ENCODE measurements at places on chromosomes 1 and 21.
A peak's percentile ranks its signal among the peaks of the same experiment; 100 is the strongest.

DNA sequence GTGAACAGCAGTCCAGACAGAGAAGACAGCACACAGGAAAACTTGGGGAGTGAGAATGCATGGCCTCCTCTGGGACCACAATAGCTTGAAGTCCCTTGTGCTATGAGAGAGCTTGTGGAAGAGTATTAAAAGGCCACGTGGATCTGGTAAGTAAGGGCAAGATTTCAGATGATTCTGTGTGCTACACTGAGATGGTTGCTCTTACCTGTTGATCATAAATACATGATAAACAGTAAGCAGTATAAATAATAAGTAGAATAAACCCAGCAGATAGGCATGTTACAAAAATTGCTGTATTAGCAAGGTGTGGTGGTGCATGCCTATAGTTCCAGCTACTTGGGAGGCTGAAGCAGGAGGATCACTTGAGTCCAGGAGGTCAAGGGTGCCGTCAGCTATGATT lies 150.4 kb upstream of the ZC3H11B start:
- no peak for DNase-seq

DNA sequence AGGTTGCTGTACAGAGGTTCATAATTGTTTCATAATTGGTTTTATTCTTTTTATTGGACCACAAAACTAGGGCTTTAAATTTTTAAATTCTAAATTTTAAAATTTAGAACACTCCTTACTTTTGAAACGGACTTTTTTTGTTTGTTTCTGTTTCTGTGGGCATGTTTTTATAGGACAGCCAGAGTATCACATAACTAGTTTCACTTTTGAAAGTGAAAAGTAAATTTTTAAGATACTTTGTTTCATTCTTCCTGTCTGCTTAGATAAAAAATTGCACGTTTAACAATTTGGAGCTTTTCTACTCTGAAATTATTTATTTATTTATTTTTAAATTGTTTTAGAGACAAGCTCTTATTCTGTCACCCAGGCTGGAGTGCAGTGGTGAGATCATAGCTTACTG lies 29.7 kb downstream of the MDM4 start:
- no peak for DNase-seq

DNA sequence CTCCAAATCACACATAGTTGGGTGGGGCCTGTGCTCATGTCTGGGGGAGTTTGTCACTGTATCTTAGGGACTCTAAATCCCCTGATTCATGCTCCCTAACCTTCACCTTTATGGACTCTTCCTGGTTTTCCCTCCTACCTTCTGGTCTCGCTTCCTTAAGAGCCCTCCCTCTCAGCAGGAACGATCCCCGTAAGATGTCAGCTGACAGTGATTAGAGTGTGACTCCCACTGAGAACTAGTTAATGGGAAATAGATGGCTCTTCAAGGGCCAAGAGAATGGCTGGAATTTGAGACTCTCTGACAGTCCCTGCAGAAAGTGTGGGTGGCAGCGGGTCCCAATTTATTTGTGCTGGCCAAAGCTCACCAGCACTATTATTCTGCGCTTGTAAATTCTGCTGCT lies 22.0 kb downstream of the LYPD8 start:
- no peak for DNase-seq

DNA sequence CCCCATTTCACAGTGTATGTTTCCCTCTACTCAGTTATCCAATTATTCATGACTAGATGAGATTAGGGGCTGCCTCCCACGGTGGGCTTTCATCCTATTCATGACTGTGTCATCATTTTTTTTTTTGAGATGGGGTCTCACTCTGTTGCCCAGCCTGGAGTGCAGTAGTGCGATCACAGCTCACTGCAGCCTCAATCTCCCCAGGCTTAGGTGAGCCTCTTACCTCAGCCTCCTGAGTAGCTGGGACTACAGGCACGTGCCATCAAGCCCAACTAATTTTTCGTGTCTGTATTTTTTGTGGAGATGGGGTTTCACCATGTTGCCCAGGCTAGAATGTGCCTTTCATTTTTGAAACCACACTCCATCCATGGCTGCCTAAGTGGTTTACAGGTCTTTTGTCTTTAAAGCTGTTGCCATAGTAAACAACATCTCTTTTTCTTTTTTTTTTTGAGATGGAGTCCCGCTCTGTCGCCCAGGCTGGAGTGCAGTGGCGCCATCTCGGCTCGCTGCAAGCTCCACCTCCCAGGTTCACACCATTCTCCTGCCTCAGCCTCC lies 60.0 kb downstream of the PIK3CD start:
- DNase-seq = no peak

- DNase-seq = no peak
These were observed 54.4 kb downstream of the NIBAN1 start for GRCh38 chr1:184919892-184920291.

DNA sequence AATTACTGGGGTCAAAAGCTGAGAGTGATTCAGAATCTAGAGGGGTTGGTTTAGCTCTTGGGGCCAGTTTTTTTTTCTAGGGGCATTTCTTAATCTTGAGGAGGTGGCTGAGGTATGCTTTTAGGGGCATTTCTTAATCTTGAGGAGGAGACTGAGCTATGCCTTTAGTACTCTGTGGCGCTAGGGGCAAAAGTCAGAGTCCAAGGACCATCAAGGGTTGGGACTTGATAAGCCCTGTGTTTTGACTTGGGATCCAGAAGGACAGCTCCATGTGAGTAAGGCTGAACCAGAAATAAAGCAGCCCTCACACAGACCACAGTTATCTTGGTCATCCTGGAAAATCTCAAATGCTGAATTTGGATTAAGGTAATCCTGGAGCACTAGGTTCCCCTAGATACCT lies 3.9 kb upstream of the CNIH3 start:
- no peak for DNase-seq

DNA sequence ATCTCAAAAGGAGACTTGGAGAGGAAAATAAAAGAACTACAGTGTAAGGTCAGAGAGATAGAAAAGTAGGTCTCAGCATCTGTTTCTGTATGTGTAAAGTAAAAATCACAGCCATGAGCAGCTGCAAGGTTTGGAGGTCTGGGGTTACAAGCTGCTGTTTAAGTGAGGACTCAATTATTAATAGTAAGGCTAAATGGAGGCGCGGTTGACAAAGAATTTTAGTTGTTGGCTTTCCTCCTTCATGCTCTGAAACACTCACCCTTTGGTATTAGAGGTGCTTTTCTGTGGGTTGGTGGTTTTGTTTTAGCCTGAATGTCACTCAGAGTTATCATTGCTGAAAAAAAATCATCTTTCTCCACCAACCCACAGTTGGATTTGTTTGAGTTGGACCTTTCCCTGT lies 59.8 kb upstream of the HAO2 start:
- no peak for DNase-seq

DNA sequence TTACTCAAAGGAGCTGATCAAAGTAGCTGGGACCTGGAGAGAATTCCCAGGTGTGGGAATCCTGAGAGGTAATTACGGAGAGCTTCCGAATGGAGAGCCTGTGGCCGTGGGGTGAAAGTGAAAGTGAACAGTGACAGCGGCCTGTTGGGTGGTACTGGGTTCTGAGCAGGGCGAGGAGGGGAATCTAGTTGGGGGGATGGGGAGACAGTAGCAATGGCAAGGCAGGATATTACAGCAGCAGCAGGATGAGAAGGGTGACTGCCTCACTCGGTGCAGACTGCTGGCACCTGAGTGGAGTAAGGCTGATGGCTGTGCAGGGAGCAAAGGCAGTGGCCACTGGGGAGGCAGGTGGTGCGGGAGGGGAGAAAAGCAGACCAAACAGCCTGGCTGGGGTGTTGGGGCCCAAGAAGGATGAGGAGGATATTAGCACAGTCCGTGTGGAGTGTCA lies 70.3 kb upstream of the PRDX6 start:
- no peak for DNase-seq

DNA sequence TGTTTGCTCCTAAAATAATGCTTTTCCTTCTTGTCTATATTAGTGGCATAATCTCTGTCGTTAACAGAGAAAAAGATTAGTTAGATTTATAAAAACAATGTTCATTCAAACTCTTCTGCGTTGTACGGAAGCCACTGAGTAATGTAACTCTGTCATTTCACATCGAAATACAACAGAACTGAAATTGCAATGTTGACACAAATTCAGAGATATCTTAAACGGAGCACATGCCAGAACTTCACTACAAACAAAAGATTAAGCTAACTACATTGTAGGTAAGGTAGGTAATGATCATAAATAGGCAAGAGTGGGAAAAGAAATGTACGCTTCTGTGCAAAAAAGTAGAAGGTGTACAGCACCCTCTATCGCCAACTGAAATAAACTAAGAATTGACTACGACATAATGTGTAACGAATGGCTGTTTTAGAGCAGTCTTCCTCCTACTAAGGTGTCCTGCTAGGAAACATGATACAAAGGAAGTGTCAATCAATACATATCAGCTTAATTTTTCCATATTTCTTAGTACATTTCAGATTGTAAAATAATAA lies 56.6 kb downstream of the PCNX2 start:
- DNase-seq = no peak

GRCh38 chr1:191760016-191760415 lies 398.2 kb upstream of the RGS18 start:
- no peak for DNase-seq

DNA sequence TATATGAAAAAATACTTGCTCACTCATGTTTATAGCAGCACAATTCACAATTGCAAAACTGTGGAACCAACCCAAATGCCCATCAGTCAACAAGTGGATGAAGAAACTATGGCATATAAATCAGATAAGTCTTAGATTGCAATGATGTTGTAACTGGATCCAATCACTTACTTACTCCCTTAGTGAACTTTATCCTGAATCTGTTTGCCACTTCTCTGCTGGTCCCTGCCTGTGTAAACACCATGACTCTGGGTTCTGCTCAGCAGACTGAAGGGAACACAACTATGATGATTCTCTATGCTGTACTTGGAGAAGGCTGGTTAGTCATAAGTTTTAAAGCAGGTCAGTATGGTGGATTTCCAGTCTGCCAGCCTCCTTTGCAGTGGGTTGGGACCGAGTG lies 391.2 kb downstream of the RWDD3 start:
- no peak for DNase-seq

GRCh38 chr1:105337420-105337819 lies 1587.7 kb downstream of the AMY1C start:
- DNase-seq = peak; percentile 22

Data from NCI-H1436 (cell line).